Activated CD4-positive, alpha-beta memory T cell treated with anti-CD3 and anti-CD28 coated beads for 36 hours (primary cell): ENCODE measurements at places on chromosomes 1 and 21. TPM values are rescaled to one million over a fixed set of nuclear protein-coding genes. Genes with fewer than 3 reads are reported as not detected.

DNA sequence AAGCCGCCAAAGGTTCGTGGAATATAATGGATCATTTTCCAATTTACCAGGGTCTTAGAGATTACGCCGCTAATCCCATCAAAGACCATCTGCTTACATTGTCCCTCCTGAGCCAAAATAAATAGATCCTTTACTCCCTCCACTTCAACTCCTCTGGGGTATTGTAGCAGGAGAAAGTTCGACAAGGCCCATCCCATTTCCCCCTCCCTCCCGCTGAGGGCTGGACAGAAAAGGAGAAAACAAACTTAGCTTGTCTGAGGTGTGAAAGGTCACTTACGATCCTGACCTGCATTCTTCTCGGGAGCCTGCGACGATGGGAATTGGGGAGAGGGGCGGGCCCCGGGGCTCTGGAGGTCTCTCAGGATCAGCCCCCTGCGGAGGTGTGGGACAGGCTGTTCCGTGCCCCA lies 60.8 kb downstream of the MEF2D start:
- DNase-seq: no peak

DNA sequence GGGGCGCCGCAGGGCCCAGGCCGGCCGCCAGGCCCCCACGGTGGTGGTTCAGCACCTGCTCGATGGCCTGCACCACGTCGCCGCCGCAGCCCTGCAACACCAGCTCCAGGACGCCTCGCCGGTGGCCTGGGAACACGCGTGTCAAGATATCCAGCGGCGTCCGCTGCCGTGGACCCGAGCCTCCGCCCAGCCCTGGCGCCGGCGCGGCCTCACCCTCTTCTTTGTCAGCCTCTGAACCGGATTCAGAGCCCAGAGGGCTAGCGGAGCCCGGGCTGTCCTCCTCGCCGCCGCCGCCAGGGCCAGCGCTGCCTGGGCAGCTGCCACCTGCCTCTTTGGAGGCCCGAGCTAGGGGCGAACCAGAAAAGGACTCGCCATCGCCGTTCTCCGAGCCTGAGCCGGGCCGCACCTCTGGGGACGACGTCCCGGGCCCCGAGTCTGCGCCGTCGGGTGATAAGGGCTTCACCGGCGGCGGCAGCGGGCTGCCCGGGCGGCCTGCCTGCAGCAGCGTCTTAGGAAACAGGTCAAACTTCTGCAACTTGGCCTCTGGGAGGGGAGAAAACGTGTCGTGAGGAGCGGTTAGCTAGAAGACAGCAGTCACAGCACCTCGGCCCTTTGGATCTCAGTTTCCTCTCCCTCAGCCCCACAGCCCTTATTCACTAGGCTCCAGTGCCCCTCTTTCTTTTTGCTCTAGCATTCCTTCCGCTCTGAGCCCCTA lies 3.9 kb downstream of the DMRTA2 start:
- no peak for DNase-seq

DNA sequence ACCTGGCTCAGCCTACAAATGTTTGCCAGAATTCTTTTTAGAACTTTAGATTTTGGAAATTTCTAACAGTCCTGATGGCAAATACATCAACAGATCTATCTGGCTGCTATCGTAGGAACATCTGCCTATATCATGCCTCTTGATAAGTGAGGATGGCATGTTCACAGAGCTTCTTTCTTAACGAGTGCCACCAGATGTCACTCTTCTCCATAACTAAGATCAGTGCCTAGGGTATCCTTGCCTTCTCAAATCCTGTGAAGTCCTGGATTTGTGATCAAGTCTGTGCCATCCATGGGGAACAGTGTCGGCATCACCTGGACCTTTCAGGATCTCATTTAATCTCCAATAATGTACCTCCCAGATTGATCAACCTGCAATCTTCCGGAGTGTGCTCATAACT lies 36.5 kb upstream of the CD5L start:
- DNase-seq: no peak

DNA sequence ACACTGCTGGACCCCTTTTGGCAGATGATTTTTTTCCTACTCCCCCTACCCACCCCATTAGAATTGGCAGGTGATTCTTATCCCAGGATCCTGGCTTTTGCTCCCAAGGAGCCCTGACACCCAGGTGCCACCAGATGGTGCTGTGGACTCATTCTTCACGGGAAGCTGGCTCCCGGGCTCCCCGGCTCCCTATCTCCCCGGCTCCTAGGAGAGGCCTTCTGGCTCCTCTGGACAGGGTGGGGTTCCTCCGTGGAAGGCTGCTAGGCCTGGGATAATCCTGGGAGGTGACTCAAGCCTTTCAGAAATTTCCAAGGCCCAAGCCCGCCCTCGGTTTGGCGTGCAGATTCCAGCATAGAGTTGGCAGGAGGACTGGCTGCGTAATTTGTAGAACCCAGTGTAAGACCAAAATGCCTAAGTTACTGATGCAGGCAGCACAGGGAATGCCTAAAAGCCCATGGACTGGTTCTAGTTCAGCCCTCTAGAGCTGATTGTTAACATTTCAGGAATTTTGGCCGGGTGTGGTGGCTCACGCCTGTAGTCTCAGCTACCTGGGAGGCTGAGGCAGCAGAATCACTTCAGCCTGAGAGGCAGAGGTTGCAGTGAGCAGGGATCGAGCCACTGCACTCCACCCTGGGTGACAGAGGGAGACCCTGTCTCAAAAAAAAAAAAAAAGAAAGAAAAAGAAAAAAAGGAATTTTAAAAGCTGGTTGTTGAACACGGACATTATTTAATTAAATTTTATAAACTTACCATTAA lies 6.8 kb upstream of the BSDC1 start:
- DNase-seq: peak; percentile 68

PDE9A gene
- 8.6 TPM for total RNA-seq

DNA sequence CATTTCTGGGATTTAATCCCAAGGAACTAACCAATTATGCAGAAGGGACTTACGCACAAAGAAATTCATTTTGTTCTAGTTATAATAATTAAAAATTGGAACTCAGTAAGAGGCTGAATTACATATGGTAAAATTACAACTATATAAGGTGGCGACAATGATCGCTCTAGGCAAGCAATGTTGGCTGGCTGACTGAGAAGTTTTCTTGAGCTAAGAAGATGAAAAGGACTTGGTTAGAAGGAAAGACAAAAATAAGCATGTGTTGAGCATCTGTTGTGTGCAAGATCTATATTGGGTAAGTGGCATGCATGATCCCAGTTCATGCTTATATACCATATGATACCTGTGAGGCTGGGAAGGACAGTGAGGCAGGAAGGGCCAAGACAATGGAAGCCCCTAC lies 80.8 kb downstream of the FCRL5 start:
- DNase-seq: no peak

DNA sequence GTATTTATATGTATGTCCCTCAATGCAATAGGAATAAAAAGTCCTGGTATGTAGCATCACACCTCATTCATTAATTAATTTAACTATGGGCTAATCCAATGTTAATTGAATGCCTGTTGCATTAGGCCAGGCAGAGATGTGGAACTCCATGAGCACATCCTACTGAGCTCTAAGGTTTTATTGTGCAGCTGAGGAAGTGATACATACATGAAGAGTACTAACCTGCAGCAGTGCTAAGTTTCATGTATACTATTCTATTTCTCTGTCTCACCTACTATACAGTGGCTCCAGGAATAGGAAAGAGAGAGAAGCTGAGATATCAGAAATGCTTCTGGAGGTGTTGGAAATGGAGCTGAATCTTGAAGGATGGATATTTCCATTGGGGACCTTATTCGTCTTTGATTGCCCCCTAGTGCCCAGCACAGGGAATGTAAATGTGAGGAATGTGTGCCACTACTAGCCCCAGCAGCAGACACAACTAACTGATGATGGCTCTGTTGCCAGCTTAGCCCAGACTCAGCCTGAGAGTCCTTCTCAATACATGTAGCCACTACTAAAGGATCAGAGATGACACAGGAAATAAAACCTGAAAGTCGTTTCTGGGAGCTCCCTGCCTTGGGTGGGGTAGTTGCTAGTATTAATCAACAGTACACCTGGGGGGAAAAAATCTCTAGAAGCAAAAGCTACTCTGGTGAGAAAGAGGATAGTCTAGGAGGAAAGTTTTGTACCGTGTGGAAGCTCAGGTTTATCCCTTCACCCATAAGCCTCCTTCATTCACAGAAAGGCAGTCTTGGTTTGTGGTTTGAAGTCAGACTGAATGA lies 173.3 kb upstream of the FOXD3 start:
- DNase-seq: peak; percentile 18

PGLYRP3 gene
- total RNA-seq: not detected

DNA sequence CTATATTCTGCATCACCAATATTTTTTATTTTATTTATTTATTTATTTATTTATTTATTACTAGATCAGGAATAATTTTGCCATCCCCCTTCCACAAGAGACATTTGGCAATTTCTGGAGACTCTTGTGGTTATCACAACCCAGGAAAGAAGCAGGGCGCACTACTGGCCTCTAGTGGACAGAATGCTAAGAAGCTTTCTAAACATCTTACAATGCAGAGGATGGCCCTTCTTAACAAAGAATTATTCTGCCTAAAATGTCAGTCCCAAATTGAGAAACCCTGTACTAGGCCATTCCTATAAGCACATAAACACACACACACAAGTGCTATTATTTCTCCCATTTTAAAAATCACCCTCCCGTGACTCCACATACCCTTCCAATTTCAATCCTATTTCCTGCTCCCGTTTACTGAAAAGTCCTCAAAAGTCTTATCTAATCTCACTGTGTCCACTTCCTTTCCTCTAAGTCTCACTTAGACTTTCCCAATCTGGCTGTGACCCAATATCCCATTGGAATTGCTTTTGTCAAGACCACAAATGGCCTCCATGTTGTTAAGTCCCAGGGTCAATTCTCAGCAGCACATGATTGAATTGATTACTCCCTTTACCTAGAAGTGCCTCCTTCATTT lies 43.7 kb upstream of the RNF11 start:
- peak; percentile 63 for DNase-seq

- DNase-seq: no peak
Observed at GRCh38 chr1:25867210-25867991, 8.1 kb downstream of the PAQR7 start.

DNA sequence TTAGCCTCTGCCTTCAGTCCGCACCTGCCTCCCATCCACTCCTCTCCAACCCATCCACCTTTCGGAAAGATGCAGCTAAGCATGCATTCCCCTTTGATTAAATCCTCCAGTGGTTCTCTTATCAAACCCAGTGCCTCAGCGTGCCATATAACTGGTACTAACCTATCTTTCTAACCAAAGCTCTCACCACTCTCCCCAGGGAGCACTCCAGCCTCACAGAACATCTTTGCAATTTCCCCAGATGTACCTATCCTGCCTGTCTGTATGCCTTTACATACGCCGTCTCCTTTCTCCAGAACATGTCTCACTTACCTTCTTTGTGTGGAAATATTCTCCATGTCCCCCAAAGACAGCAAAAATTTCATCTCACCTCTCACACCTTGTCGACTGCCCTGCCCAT lies 80.0 kb downstream of the SLC25A24 start:
- no peak for DNase-seq

DNA sequence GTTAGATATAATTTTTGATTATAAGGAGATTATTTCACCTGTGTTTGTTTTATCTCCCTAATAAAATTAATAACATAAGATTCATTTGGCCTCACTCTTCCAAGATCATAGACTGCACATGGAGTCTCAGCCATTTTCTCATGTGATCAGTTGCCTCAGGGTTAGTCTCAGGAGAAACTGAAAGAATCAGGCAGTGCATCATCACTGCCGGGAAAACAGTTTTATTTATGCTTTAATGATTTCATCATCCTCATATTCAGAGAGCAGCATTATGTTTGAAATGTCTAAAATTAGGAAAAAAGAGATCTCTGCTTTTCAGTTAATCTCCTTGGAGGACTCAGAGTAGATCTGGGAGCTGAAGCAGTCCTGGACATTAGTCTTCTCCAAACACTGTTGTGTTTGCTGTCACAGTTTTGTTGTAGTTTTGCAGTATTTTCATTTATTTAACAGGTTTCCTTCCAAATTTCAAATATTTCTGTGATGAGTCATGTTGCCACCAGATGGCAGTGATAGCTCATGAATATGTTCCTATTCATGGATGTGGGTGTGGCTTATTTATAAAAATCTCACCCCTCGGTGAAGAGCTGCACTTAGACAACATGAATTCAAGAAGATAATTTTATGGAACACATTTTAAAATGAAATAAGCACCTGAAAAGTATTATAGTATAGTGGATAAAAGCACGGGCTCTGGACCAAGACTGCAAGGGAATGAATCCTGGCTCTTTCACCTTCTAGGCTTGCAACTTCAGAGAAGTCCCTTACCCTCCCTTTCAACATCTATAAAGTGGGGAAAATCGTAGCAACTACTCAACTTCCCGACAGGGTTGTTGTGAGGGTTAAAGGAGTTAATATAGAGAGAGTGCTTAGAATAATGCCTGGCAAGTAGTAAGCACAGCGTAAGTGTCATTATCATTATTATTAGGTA lies 31.2 kb downstream of the CHD1L start:
- DNase-seq: no peak

GBP6 gene
- total RNA-seq: 0.73 TPM

DNA sequence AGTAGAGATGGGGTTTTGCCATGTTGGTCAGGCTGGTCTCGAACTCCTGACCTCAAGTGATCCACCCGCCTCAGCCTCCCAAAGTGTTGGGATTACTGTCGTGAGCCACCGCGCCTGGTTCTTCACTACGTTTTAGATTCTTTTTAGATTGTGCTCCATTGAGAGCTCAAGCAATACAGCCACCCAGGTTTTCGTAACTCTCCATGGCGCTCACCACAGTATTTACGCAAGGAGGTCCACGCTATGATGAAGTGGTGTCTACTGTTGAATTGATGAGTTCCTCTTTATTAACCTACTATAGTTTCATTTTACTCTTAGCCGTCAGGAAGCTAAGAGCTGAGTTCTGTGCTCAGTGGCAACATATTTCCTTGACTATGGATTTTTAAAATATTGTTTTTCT lies 1.8 kb upstream of the KIF1B start:
- DNase-seq: no peak

DNA sequence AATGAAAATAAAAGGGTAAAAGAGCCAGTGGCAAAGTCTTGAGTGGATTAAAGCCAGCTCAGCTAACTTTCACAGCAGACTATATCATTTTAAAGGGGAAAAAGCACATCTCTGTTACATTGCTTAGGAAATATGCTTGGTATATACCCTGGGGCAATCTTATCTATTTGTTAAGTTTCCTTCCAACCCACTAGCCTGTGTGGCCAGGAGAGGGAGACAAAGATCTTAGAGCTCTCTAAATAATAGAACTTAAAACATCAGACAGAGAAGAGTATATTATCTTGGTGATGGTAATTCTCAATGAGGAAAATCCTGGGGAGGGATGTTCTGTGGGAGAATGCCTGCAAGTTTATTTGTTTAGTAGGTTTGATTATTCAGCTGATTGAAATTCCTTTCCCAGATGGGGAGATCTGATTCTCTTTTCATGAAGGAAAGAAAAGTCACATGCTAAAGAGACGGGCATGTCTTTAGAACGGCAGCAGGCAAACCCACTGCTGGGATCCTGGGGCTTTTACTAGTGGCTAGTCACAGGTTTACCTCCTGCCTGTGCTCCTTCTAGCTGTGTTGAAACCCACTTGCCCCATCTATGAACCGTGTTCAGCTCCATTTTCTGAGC lies 3.6 kb downstream of the KCNE2 start:
- DNase-seq: peak; percentile 43

GRCh38 chr1:203336097-203336496 lies 14.8 kb downstream of the FMOD start:
- no peak for DNase-seq

CACHD1 gene
- total RNA-seq: 0.27 TPM
